Prostate gland (tissue), 2 donors: ENCODE measurements at places on chromosomes 2 and 18. TPM values are rescaled to one million over a fixed set of nuclear protein-coding genes. Genes with fewer than 3 reads are reported as not detected.

DNA sequence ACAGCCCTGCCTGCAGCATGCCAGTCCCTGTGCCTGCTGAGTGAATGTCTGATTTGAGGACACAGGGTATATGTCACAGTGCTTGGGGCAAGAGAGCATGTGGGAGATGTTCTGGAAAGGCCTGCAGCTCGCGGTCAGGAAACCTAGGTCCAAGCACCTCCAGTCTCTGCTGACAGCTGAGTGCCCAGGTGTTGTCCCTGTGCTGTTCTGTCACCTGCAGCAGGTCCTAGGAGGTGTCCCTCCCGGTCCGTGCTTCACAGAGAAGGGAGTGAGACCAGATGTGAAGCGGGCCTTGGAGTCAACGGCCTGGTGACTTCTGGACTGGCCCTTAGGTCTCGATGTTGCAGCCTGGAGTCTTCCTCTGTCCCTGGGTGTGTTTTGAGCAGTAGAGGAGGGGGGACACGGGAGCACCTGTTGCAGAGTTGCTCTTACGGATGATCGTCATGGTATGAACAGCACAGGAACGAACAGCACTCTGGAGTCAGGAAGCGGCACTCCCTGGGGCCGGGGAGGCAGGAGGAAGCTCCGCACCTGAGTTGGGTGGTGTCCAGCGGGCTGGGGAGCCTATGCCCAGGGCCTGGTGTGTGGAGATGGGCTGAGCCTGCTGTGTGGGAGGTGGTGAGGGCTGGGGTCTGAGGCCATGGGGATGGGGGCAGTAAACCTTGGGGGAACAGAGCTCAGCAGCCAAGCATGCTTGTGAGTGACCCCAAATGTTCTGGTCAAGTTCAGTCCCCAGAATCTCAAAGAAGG lies 21.6 kb upstream of the ARHGEF4 start:
- H3K27me3 ChIP-seq = no peaks in the 10 kb centered on the region
- no peak overlapping the region for H3K4me3 ChIP-seq
- H3K27ac ChIP-seq = no peak overlapping the region
- DNase-seq = no peak
- no peaks in the 10 kb centered on the region for H3K36me3 ChIP-seq
- no peaks in the 10 kb centered on the region for H3K4me1 ChIP-seq

- no peak overlapping the region for H3K27ac ChIP-seq
- H3K36me3 ChIP-seq = no peaks in the 10 kb centered on the region
- H3K4me3 ChIP-seq = no peak overlapping the region
- H3K4me1 ChIP-seq = no peaks in the 10 kb centered on the region
- H3K27me3 ChIP-seq = no peaks in the 10 kb centered on the region
- no peak for DNase-seq
These were observed 380.6 kb downstream of the TSN start for GRCh38 chr2:122136056-122136455.

IL1RL1 gene
- total RNA-seq = 1.3 TPM

G6PC2 gene
- total RNA-seq = not detected

DNA sequence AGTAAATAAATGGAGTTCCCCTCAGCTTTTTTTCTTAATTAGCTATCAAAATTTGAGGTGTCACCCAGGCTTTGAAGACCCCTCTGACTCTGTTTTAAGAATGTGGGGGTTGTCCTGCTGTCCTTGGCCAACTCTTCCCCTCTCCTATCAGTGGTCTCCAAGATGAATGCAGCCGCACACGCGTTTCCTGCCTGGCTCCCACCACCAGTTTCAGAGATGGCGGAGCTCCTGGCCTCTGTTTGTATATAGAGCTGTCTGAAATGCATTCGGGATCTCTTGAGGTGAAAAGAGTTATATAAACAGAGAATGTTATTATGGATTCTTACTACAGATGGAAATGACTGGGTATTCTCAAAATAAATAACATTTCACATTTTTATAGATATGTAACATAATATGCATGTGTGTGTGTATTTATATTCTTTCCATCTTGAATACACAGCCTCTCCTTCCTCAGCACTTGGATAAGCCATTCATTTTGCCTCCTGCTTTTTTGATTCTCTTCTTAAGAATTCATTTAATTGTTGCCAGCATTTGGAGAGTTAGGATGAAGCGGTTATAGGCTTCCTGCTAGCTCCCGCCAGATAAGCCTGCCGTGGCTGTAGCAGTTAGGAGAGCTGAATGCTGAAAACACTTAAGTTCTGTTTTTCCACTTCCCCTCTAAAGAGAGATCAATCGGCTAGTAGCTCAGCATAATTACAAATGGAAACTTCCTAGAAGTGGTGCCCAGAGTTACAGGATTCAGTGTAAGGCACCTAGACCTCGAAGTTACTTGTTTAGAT lies 659.3 kb upstream of the FANCL start:
- H3K4me3 ChIP-seq = no peak overlapping the region
- H3K27ac ChIP-seq = no peak overlapping the region
- H3K27me3 ChIP-seq = no peaks in the 10 kb centered on the region
- DNase-seq = no peak
- no peaks in the 10 kb centered on the region for H3K36me3 ChIP-seq

- no peak overlapping the region for H3K27ac ChIP-seq
- DNase-seq = no peak
- no peak overlapping the region for H3K4me3 ChIP-seq
- H3K4me1 ChIP-seq = no peaks in the 10 kb centered on the region
- no peaks in the 10 kb centered on the region for H3K27me3 ChIP-seq
- no peaks in the 10 kb centered on the region for H3K36me3 ChIP-seq
These were observed 556.4 kb downstream of the ERBB4 start for GRCh38 chr2:211982162-211982561.

DNA sequence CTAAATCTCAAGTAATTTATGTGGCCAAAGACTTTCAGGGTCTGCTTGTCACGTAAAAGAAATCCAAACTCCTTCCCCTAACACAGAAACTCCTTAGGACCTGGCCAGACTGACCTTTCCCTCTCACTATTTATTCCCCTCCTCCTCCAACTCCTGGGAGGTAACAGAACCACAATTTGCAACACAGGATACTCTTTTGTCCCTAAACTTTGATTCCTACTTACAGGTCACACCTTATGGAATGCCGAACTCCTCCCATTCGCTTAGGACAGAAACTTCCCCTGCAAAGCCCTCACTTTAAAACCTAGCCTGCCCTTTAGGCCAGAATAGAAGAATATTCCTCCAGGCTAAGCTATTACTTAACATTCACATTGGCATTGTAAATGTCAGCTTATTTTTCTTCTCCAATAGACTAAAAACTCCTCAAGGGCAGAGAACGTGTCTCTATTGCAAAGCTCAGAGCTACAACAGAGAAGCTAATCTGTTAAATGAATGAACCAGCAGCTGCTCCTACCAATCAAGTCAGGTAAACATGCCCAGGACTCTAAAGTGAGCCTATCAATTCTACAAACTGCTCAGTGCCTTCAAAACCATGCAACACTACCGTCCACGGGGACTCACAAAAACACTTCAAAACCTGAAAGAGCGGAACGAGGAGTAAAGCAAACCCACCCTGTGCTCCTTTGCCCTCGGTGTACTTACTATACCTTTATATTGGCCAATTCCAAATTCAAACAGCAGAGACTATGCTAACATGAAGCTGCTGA lies 6.1 kb downstream of the INO80D start:
- no peak for DNase-seq
- no peaks in the 10 kb centered on the region for H3K36me3 ChIP-seq
- no peaks in the 10 kb centered on the region for H3K4me1 ChIP-seq
- H3K4me3 ChIP-seq = no peak overlapping the region
- H3K27me3 ChIP-seq = no peaks in the 10 kb centered on the region
